ENCODE measurements at places on chromosomes 3 and 15.
A peak's percentile ranks its signal among the peaks of the same experiment; 100 is the strongest.

DNA sequence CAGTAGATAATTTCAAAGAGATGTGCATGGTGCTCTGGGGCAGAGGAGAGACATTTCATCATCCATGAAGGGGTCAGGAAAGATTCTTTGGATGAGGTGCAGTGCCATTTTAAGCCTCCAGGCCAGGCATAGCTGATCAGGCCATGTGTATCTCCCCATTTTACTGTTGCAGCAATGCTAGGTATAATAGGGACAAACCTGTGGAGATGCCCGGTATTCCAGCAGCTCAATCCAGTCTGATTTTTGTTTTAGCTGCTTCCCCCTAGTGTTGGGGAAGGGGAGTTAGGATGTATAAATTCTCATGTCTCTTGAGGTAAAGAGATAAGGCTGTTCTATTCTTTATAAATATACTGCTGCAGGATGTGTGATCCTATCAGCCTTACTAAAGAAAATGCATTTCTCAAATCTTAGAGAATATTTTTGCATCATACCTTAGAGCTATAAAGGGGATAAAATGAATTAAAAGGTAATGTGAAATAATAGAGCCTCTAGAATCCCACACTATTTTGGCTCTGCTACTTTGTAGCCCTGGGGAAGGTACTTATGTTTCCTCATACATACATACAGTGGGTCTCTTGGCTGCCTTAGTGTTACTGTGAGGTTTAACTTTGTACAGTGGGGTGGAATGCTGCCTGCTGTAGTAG is 5.2 kb downstream of the CDV3 start:
- peak; percentile 32 for DNase-seq

DNA sequence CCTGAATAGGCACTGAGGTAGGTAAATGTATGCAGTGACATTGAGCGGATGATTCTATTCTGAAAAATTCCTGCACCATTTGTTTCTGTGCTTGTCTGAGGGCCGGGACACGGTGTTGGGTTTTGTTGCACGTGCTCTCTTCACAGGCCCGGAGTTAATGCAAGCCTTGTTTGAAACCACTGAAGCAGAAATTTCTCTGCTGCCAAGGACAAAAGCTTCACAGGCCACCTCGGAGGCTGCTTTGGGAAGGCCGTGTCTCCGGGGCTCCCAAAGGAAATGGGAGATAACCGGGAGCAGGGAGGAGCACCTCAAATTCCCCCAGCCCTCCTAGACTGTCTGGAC is 179.4 kb downstream of the OPA1 start:
- no peak for DNase-seq

GRCh38 chr3:155088706-155089345 is 8.7 kb downstream of the MME start:
- DNase-seq: no peak

DNA sequence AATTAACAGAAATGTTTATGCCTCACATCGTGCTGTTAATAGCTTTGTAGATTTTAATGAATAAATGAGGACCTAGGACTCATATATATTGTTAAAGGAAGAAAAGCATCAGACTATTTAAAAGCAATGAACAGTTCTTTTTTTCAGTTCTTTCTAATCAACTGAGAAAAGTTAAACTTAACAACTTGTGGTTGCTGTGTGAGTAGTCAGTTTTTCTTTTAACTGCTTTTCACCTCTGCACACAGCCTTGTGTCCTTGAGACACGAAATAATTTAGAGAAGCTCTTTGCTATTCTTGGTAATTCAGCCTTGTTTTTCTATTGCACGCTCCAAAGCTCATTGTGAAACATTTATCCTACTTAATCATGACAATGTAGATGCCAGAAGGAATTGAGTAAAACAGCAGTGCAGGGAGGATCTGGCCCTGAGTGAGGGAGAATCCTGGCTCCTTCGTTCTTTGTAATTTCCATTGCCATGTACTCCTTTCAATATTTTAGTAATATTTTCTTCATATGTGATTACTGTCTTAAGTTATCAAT is 499.0 kb downstream of the PYDC2 start:
- no peak for DNase-seq

GRCh38 chr3:88003115-88003755 is 55.6 kb downstream of the CGGBP1 start:
- DNase-seq: no peak

GRCh38 chr3:5498981-5499380 is 311.5 kb downstream of the EDEM1 start:
- no peak for DNase-seq

DNA sequence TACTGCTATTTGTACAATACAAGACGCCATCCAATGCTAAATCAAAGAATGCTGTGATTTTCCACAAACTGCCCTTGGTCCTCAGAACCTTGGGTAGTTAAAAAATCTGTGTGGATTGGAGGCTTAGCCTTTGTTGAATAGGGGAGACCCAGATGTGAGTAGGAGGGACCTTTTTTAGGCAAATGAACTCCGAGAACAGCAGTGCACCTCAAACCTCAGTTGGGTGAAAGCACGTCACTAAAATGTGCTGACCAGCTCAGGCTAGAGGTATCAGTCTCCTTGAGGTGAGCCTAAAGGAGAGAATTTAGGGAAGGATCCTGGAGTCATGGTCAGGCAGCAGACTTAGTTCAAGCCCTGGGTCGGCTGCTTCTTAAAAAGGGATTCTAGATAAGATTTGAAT is 200.7 kb downstream of the SOX2 start:
- DNase-seq: no peak

DNA sequence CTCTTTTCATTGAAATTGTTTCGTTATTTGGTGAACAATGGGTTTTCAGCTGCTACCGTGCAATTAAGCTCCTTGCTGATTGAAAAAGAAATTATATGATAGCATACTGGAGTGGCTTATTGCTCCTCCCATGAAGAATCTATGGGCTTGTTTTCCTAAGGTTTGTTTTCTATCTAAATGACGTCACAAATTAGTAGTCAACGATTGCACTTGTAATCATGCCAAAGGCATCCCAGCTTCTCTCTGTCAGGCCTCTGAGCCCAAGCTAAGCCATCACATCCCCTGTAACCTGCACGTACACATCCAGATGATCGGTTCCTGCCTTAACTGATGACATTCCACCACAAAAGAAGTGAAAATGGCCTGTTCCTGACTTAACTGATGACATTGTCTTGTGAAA is 388.0 kb upstream of the LMCD1 start:
- no peak for DNase-seq

DNA sequence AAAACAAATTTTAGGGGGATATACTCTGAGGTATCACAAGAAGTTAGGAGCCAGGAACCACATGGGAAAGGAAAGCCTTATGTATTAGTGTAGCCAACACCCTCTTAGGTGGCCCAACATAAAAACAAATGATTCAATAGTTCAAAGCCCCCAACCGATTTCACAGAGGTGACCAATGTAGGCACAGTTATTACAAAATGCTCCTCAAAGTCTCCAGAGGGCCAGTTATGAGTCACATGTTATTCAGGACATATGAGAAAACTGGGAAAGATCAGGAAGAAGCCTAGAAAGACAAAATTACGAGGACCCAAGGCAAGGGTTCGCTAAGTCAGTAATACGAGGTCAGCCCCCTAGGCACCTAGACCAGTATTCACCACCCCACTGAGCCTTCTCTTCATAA is 29.9 kb upstream of the FBN1 start:
- no peak for DNase-seq

DNA sequence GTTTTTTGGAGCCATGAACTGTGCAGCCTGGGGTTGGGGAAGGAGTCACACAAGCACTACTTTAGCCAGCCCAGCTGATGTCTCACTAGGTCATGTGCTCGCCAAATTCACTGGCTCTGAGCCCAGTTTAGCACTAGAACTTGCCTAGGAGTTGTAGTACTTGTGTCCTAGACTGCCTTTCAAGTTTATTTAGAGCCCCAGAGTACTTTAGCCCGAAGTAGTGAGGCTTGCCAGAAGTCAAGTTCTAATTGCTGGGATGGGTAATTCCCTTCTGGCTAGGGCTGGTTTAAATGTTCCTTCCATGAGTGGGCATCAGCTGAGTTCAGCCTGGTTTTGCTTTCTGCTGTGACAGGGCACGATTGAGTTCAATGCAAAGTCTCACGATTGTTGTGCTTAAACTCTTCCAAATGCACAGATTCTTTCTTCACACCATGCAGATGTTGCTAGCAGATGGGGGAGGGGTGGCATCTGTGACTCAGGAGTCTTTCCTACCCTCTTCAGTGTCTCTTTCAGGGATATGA is 228.2 kb upstream of the ZPLD1 start:
- no peak for DNase-seq

DNA sequence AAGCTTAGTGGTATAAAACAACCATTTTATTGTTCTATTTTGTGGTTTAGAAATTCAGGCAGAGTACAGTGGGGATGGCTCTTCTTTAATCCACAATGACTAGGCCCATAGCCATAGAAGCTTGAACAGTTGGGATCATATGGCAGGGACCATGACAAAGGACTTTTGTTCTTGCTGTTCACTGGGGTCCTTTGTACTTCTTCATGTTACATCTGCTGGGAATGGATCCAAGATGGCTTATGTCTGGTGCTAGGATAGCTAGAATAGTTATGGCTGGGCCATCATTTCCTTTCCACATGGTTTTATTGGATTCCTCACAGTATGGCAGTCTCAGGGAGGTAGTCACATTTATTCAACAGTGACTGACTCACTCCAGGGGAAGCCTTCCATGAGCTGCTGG is 427.9 kb upstream of the AGTR1 start:
- no peak for DNase-seq

DNA sequence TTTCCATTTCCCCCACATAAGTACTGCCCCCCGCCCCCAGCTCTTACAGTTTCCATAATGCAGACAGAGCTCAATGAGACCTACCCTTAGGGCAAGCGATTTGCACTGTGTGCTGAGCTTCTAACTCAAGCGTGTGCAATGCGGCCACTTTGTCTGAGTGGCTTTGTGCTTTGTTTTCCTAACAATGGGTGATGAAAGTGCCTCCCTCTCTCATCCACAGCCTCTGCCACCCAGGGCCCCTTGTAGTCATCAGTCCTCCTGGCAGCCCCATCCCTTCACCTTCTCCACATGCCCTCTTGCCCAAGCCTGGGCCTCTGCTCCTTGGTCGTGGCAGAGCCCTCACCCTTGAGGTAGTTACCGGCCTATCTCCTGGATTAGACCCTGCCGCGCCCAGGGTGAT is 17.2 kb downstream of the DAPK2 start:
- DNase-seq: no peak

DNA sequence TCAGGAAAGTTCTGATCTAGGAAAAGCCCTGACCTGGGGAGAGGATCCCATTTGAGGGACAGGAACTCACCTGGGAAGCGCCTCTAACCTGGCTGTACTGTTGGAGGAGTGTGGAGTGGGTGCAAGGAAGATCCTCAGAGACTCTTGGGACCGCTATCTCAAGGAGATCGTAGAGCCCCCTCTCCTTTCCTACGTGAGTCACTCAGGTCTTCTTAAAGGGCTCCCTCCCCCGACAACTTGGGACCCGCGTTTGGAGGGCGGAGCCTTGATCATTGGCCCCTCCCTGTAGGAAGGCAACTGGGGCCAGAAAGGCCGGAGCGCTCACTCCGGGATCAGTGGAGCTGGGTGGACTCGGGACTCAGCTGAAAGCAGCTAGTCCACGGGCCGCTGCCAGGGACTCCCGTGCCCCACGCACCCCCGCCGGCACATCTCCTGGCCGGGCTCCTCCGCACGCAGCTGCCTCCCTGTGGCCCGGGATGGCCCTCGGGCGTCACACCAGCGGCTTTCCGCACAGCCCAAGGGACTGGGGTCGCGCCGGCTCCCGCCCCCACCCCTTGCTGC is 520 bp downstream of the SLC26A6 start:
- DNase-seq: peak; percentile 24

GRCh38 chr3:40720863-40721262 is 196.1 kb downstream of the ZNF621 start:
- no peak for DNase-seq

DNA sequence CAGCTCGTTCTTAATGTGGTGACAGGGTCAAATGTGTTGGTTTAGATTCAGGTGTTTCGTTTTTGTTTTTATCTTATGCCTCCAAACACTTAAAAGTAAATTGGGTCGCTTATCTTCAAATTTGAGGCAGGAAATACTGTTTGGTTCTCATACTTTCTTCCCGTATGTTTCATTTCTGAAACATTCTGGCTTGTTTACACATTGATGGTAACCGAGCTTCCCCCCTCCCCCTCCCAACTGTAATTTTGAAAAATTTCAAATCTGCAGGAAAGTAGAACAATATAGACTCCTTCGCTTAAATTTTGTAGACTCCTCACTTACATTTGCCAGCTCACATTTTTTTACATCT is 64.9 kb downstream of the CMTM8 start:
- no peak for DNase-seq

GRCh38 chr3:52551118-52551517 is 14.7 kb downstream of the UQCC5 start:
- no peak for DNase-seq

DNA sequence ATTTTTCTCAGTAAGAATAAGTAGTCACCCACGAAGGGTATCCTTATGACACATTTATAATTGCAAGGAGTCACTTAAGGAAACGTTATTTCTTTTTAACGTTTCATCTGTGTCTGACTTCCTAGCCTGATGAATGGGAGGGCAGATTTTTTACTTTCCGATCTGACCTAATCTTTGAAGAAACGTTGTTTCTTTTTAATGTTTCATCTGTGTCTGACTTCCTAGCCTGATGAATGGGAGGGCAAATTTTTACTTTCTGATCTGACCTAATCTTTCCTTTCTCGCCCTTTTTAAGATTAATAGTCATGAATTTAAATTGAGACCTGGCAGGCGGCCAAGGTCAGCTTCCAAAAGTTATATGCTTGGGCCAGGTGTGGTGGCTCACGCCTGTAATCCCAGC is 3.0 kb upstream of the KLHL6 start:
- DNase-seq: no peak

- DNase-seq: peak; percentile 64
Measured at GRCh38 chr15:64842096-64842939, 603 bp downstream of the PLEKHO2 start.

DNA sequence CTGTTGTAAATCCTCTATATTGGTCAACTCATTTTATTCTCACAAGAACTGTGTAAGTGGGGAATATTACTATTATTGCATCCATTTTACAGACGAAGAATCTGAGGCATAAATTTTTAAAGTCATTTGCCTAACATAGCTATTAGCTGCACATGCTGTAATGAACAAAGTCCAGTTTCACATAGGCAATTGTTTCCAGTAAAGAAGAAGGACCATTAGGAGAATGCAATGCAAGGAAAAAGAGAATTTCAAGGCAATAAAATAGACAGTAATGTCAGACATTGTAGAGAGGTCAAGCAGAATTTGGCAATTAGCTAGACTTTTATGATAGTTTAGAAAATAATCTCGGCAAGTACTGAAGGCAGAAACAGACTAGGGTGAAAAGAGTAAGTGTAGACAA is 578.7 kb upstream of the NECTIN3 start:
- DNase-seq: no peak

DNA sequence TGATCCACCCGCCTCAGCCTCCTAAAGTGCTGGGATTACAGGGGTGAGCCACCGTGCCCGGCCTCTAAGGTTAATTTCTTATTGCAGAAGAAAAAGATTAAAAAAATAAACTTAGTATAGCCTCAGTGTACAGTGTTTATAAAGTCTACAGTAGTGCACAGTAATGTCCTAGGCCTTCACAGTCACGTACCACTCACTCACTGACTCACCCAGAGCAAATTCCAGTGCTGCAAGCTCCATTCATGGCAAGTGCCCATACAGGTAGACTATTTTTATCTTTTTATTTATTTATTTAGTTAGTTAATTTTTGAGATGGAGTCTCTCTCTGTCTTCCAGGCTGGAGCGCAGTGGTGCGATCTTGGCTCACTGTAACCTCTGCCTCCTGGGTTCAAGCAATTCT is 3.2 kb upstream of the FLNB start:
- DNase-seq: no peak

- DNase-seq: no peak
Measured at GRCh38 chr3:115099134-115099985, 47.7 kb downstream of the ZBTB20 start.

Data from T-helper 2 cell (primary cell).